ENCODE measurements at places on chromosomes 12 and 14.

- DNase-seq, result no peak
These were observed 4.6 kb downstream of the AHNAK2 start for GRCh38 chr14:104973385-104974145.

GRCh38 chr12:120901818-120902217, 2.3 kb downstream of the SPPL3 start:
- DNase-seq, result no peak

DNA sequence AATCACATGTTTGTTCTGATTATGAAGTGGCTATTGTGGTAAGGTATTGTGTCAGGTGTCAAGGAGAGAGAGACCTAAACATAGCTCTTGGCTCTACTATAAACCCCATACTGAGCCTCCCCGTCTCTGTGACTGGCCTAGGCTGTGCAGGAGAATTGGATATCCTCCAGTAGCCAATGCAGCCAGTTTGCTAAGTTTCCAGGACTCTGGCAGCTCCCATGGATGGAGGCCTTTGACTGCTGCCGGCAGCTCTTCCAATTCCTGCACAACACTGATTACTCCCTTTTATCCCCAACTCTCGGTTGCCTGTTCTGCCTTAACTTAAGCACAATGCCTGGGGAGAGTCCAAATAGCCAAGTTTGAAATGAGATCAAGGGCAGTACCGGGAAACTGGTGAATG, 59.3 kb downstream of the ABCC9 start:
- no peak for DNase-seq

- DNase-seq, result no peak
These were observed 2.3 kb downstream of the DAZAP2 start for GRCh38 chr12:51240971-51241370.

DNA sequence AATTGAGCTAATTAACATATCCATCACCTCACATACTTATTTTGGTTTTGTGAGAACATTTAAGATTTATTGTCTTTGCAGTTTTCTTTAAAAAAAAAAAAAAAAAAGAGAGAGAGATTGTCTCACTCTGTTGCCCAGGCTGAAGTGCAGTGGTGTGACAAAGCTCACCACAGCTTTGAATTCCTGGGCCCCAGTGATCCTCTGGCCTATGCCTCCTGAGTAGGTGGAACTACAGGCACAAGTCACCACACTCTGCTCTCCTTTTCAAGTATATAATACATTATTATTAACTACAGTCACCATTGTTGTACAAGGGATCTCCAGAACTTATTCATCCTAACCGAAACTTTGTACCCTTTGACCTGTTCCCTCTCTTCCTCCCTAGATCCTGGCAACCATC, 64.0 kb downstream of the NUMB start:
- DNase-seq, result no peak

DNA sequence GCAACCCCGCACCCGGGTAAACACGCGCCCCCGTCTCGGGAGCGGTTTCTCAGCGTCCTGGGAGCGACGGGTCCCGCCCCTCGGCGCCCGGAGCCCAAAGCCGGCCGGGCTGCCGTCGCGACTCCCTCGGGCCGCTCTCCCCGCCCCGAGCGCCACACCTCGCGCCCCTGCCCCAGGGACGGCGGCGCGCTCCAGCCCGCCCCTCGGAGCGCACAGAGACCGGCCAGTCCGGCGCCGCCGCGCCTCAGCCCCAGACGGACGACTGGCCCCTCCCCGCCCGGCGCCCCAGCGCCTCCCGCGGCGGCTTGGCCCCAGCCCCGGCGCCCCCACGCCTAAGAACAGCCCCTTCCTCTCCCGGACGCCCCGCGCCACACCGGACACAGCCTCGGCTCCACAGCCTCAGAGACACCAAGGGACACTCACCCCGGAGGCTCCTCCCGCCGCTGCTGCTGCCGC, 411 bp downstream of the BTBD7 start:
- DNase-seq, result no peak

- DNase-seq, result no peak
These were observed 29.2 kb downstream of the GNS start for GRCh38 chr12:64729909-64730587.

DNA sequence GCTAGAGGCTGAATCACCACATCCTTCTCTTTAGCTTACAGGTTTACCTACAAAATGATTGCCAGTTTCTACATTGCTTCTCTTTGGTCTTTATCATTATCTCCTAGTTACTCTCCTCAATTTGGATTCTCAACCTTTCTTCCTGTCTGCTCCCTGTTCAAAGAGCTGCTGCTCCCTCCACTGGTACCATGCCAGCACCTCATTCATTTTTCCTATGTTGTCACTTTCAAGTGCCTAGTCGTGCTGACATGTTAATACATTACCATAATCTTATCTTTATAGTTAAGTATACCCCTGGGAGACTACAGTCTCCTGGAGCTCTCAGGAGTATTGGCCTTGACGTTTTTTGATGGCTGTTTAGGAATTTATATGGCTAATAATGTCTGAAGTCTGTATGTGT, 14.2 kb downstream of the FRS2 start:
- no peak for DNase-seq

DNA sequence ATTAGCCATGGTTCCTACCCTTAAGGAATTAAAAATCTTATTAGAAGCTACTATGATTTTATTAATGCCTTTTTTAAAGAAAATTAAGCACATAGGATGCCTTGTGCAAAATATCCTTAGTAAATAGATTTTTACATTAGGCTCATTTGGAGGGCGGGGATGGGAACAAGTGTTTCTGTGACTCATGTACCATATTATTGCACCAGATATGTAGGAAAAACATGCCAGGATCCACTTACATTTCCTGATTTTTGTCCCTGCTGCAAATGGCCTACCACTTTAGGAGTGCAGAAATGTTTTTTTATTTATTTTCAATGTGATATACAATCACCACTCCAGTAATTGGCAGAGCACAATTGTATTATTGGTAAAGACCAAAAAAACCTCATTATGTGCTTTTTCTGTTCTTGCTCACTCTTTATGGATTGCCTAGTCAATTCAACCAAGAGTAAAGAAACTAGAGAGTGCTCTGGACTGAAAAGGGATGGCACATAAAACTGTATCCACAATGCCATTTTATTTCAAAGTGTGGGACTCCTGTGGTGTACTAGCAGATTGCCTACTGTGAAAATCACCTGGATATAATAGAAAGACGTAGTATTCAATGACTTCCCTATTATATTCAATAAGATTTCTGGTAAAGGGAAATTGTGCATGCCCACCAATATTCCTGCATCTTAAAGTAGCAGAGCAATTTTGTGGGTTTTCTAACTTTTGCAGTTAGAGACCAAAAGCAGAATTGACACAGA, 86.9 kb downstream of the ANO6 start:
- no peak for DNase-seq

- DNase-seq, result no peak
These were observed 34.2 kb upstream of the C12orf50 start for GRCh38 chr12:88063375-88063774.

- DNase-seq, result no peak
These were observed 1098.7 kb downstream of the BCL11B start for GRCh38 chr14:98173305-98173704.

DNA sequence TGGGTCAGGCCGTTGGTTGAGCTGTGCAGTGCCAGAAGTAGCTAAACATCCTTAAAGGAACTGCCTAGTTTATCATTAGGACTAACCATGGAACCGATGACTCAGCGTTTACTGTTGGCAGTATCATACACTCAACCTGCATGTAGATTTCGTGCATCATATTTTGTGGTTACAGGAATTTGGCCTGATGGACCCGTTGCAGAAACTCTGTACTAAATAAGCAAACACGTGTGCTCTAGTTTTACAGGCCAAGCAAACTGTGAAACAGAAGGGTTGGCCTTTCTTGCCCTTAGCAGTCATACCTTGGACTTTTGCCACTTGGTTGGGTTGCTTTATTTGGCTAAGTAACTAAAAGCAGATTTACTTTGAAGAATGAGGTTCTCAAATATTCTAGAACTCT, 35.6 kb downstream of the DGLUCY start:
- DNase-seq, result peak; percentile 29

DNA sequence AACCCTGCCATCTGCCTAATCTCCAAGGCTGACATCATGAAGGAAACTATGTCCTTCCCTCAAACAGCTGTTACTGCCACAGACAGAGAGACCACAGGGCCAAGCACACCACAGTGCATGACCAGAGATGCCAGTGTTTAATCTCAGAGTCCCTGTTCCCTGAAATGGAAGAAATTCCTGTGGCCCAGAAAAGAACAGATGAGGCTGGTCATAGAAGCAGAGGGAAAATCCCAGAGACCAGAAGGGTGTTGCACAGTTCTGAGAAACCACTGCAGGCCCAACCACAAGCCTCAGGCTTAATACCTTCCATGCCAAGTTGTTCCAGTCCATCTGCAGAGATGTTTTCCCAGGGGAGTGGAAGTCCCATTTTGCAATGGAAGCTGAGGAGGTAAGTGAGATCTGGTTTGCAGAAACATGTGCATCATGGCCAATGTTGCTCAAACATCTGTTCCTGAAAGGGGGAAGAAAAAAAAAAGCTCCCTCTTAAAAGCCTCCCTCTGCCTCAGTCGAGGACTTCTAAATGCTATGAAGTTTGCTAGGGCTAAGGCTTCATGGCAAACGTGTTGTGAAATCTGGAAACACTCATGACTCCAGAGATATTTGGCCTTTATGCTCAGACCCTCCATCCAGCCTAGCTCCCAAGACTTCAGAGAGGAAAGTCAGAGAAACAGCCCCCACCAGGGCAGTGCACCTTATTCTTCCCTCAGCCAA, 98.6 kb downstream of the SCARB1 start:
- no peak for DNase-seq

GRCh38 chr14:65419593-65420252, 7.2 kb downstream of the FUT8 start:
- DNase-seq, result no peak

GRCh38 chr14:75433631-75434071, 5.8 kb downstream of the JDP2 start:
- no peak for DNase-seq

GRCh38 chr14:53714495-53715192, 242.0 kb downstream of the BMP4 start:
- no peak for DNase-seq

DNA sequence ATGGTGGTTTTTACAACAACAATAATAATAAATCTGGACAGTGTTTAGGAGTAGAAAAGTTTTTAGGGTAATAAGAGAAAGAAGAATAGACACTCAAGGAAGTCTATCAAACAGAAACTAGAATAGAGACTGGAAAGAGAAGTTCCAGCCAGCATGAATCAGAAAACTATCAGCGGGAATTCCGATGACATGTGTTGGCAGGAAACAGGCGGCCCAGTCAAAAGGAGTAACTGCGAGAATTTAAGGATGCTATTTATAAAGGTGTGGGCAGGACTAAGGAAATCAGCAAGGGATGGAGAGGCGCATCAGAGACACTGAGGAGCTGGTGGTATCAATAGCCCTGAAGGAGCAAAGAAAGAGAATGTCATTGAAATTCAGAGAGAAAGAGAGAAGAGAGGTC, 89.9 kb downstream of the TBX5 start:
- DNase-seq, result no peak

GRCh38 chr12:59499774-59500173, 96.1 kb upstream of the SLC16A7 start:
- DNase-seq, result no peak

- DNase-seq, result no peak
These were observed 120.7 kb downstream of the PAPOLA start for GRCh38 chr14:96622926-96623325.

GRCh38 chr14:34548472-34548981, 9.0 kb upstream of the EAPP start:
- DNase-seq, result no peak

GRCh38 chr12:131366261-131366871, 344.5 kb upstream of the SFSWAP start:
- no peak for DNase-seq

DNA sequence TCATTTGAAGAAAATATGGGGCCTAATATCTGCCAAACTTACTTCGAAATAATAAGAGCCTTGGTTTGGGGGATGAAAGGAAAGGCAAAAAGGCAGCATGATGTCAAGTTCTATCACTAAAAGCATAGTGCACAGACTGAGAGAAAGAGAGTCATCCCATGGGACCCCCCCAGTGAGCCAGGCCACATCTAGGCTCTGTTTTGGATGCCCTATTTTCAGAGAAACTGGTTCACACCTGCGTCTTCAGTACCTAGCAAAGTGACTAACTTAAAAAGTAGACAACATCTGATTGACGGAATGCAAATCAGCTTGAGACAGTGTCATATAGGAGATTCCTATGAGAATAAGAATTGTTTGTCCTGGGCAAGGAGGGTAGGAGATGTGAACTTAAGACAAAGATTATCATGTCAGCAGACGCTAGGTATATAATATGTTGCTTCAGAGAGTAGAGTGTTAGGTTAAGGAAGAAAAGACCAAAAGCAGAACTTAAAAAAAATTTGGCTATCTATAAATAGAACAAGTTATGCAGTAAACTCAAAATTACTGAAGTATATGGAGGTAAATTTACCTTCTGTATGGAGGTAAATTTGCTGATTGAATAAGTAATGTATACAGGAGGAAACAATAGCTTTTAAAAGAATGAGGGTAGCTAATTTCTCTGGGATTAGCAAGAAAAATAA, 148.2 kb downstream of the SLC41A2 start:
- no peak for DNase-seq

DNA sequence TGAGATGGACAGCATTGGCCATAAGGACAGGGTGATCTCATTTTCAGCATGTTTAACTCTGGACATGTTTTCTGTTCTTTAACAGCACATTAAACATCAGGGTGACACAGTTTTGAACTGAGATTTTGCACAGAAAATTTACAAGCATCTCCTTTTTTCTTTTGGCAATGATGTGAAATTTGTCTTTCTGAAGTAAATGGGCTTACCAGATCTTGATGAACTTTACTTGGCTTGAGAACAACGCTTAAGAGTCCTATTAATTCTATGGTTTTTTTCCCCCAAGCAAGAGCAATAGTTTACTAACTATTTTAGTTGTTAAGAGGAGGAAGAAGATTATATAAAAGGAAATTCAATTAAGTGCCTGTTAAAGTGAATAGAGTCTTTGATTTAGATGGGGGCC, 491.0 kb downstream of the SNAPC1 start:
- no peak for DNase-seq

DNA sequence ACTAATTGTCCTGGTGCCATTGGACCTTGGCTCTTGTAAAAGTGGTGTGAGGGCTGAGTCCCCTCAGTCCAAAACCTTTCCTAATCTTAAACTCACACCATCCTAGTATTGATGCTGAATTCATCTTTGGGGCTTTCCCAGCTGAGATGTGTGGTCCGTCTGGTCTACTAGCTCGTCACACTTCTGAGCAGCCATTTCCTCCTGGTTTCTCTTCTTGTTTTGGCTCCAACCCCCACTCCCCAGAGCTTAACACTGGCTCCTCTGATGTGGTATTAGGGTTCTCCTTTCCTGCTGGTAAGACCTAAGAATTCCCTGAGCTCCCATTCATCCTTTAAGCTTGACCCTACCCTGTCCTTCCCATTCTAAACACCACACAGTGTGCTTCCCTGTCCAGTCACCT, 900.6 kb downstream of the VRK1 start:
- DNase-seq, result no peak
